ENCODE measurements at places on chromosomes 16 and 17. TPM values are rescaled to one million over a fixed set of nuclear protein-coding genes. Genes with fewer than 3 reads are reported as not detected.

DNA sequence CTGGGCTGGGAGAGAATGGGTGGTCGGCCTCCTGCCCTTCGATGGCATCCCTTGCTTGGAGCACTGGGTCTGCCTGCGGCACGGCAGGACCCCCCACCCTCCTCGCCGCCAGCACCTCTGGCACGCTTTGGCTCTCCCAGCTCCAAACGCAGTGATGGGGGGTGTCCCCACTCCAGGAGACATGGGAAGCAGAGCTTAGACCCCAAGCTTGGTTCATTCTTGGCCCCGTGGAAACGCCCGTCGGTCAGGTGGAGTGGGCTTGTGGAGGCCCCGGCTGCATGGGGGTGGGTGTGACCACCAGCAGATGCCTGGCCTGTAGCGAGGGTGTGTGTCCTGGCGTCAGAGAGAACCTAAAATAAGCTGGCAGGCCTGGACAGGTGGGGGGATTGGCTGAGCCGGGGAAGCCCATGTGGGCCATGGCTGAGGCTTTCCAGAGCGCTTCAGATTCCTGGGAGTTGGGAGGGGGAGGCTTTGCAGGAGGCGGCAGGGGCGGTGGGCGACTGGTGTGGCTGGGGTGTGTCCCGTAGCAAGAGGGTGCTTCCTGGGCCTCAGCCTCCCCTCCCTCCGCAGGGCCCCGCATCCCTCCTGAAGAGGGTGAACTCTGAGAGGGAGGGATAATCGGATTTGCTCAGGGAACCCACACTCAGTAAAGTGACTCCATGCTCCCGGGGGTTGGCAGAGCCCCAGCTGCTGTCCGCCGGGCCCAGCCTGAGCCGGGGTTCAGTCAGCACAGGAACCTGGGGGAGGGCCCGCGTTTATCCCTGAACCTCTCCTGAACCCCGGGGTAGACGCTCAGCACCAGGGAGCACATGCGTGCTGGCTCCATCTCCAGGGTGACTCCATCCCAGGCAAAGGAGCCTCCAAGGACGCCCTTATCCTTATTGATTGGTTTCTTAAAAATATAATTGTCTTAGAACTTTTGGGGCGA, 3.4 kb downstream of the CACNA1H start:
- DNase-seq = no peak

- no peak for DNase-seq
These were observed 26.1 kb downstream of the ZFPM1 start for GRCh38 chr16:88478889-88479792.

DNA sequence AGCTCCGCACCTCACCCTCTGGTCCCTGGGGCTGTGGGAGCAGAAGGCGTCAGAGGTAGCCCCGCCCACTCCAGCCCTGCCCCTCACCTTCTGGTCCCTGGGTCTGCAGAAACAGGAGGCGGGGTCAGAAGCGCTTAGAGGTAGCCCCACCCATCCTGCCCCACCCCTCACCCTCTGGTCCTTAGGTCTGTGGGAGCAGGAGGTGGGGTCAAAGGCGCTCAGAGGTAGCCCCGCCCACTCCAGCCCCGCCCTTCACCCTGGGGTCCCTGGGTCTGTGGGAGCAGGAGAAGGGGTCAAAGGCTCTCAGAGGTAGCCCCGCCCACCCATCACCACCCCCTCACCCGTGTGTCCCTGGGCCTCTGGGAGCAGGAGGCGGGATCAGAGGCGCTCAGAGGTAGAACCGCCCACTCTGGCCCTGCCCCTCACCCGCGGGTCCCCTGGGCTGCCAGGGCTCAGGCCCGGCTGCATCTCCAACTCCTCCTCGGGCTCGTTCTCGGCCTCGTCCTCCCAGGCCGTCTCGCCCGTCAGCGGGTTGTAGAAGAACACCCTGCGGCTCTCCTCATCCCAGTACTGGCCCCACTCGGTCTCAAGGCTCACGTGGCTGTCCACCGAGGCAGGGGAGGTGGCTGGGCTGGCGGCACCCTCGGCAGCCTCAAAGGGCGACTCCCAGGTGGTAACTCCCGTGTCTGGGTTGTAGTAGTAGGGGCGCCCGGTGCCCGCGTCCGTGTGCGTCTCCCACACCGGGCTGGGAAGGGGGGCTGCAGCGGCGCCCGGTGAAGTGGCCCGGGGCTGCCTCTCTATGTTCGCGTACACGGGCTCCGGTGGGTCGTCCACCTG, 27.2 kb downstream of the ARHGAP27 start:
- DNase-seq = peak; percentile 78

DNA sequence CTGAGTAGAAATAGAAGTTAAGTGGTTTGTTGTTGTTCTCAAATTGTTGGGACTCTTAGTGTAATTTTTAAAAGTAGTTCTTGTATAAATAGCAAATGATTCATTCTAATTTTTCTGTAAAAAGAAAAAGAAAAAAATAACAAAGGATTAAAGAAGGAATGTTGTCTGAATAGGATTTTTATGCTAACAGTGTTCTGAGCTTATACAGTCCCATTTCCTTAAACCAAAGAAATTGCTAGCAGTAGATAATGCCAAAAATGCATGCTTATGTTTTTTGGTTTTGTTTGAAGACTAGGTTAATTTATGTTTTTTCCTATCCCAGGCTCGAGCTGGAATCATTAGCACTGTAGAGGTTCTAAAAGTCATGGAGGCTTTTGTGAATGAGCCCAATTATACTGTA, 44.7 kb upstream of the KPNB1 start:
- no peak for DNase-seq

GRCh38 chr17:16516594-16517051, 24.6 kb upstream of the LRRC75A start:
- no peak for DNase-seq

Gene HOXB5
- not detected for total RNA-seq

Measured in liver (tissue), 10 donors.